ENCODE measurements at places on chromosomes 12 and 14.

- DNase-seq = no peak
These were observed 51.3 kb downstream of the CCDC85C start for GRCh38 chr14:99552572-99553216.

- no peak for DNase-seq
These were observed 83.1 kb downstream of the ANO6 start for GRCh38 chr12:45298721-45299692.

- DNase-seq = no peak
These were observed 27.2 kb upstream of the MLXIP start for GRCh38 chr12:122051231-122051876.

DNA sequence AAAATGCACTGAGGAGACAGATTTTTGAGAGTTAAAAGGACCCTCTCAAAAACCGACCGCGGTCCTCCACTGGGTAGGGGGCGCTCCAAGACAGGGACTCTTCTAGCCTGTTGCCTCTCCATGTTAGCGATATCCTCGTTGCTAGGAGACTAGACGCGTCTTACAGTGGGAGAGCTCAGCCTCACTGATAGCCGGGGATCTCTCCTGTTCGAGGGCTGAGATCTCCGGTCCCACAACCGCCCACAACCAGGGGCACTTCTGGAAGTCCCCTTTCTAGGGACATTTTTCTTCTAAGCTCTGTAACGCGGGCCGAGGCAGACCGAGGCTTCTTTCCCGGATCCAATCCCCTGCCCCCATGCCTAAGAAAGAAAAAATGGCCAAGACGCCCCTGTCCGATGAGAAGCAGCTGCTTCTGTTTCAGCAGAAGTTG is 21.3 kb downstream of the FKBP11 start:
- peak; percentile 88 for DNase-seq

- no peak for DNase-seq
These were observed 395.7 kb upstream of the NOVA1 start for GRCh38 chr14:26993556-26993955.

GRCh38 chr14:88299865-88300530 is 23.1 kb downstream of the KCNK10 start:
- no peak for DNase-seq

- peak; percentile 76 for DNase-seq
These were observed at the start of gene FAR2 for GRCh38 chr12:29148911-29149690. TSS of gene FAR2 (plus strand) at chr12:29149278. CDS start at chr12:29270450, 121,172 bp downstream.

DNA sequence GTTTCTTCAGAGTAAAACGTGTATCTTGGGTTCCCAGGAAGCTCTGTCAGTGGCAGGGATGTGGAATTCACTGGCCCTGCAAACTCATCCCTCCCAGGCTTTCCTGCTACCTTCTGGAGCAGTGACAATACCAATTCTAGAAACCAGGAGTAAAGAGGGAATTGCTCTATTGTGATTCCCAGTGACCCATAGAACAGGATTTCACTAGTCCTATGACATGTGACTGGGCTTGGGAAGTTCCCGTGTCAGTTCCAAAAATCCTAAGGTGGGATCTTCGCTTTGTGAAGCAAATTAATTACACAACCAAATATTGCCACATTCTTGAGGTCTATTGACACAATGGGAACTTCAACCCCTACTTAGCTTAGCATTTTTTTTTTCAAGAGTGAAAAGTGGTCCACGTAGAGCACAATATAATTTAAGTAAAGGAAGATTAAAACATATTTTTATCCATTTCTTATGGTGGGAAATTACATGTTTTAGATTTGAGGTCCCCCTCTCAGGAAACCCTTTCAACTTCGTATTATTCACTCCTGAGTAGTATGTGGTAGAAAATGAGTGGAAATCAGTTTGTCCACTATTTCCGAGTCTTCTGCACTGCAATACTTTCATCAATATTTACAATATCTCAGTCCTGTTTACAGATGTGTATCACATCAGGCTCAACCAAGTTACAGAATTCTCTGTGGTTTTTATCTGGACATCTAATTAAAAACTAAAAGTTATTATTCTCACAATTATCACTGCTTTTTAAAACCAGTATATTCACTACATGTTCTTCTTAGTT is 88.9 kb upstream of the SOX5 start:
- DNase-seq = no peak

DNA sequence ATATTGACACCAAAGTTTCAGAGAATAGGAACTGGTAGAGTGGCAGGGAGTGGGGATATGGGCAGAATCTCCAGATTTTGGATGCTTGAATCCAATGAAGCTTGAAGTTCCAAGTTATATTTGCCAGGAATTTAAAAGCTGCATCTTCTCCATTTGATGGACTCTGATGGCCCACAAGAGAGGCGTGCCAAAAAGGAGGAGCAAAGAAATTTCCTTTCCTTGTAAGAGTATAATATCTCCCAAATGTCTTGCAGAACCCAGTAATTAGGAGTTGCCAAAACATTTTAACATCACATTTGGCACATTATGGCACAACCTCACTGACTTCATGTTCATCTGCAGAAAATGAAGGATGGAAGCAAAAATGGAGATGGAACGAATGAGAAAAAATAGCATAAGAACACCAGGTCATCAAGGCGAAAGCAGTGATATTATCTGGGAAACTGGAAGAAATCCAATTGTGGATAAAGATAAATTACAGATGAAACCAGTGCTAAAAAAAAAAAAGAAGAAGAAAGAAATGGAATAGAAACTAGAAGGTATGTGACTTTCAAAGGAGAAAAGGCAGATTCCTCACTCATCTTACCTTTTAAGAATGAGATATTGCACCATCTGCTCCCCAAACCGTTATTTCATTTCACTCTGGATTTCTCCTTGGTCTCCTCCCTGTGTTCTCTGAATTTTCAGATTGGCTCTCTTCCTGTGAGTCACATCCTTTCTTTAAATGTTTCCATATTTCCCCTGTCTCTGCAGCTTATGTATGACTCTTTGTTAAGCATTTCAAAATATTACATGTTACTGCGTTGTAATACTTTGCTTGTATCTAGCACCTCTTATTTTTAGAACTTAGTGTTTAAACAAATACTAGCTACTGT is 13.5 kb upstream of the FLRT2 start:
- DNase-seq = no peak

DNA sequence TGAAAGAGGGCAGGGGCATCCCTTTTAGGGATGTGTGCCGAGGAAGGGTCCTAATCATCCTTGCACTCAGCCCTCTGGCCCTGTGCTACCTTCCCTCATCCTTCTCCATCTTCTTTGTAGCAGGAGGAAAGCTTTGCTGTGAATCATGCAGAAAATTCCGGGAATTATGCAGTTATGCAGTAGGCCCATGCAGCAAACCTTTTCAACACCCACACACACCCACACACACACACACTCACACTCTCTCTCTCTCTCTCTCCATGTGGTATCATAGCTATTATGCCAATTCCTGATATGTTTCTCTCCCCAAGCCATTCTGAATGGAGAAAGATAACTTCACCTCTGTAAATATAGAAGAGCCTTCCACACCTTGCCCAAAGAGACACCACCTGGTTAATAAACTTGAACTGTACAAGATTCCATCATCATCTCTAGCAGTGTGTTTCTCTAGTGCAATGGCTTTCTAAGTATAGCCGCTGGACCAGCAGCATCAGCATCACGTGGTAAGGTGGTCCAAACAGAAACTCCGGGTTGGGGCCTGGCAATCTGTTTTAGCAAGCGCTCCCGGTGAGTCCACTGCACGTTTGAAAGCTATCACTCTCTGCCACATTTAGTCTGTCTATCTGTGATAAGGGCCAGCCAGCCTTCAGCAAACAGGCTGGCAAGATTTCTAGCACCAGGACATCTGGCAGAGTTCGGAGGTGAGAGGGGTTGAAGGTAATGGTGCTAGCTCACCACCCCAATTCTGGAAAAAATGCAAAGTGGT is 57.6 kb downstream of the MDM2 start:
- DNase-seq = no peak

- DNase-seq = no peak
These were observed 362.1 kb downstream of the GALC start for GRCh38 chr14:87630846-87631245.

DNA sequence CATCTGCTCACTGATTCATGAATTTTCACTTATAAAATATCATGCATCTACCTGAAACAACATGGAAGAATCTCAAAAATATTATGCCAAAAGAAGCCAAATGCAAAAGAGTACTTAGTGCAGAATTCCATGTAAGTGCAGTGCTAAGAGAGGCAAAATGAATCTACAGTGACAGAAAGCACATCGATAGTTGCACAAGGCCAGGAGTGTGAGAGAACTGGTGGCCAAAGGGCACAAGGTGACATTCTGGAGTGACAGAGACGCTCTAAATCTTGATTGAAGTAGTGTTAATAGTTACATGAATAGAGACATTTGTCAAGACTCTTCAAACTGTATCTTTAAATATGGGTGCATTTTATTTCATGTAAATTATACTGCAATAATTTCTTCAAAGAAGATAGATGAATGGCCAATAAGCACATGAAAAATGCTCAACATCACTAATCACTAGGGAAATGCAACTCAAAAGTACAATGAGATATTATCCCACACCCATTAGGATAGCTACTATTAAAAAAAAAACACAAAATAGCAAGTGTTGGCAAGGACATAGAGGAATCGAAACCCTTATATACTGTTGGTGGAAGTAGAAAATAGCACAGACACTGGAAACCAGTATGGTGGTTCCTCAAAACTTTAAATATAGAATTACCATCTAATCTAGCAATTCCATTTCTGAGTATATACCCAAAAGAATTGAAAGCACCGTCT is 71.7 kb upstream of the KICS2 start:
- DNase-seq = no peak

DNA sequence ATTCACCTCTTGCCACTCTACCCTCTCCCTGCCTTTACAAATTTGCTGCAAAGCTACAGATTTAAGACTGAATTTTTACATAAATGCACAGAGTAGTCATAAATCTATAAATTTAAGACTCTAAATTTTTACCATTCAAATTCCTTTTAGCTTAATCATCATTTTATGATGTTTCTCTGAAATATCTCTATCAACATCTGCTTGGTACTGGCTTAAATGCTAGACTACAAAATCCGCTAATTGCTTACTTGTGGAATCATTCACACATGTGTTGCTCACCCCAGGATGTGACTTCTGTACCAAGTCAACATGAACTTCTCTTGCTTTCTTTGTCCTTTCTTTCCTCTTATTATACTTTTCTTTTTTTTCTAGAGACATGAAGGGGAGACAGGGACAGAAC is 109.2 kb downstream of the GALC start:
- DNase-seq = no peak

All from activated CD8-positive, alpha-beta memory T cell treated with anti-CD3 and anti-CD28 coated beads, Interleukin-2, amount 10 ng/mL, durations not matched to agents 7 days and 5 days (primary cell).